ENCODE measurements at places on chromosomes 7 and 10.

- DNase-seq: no peak
Observed at GRCh38 chr10:20202337-20202736, 386.1 kb downstream of the PLXDC2 start.

DNA sequence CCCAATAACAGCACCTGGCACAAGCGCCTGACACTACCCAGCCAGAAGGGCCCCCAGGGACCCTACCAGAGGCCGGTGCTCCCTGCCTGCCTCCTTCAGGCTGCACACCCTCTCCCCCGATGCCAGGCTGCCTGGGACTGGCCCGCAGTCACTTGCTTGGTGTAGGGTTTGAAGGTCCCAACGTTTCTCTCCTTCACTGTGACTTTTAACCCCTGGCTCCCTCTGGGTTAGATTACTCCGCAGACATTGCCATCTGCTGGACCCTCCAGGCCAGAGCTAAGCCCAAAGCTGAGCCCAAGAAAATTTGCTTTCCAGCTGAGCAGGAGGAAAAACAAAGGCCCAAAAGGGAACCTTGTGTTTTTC lies 6.9 kb downstream of the CDHR1 start:
- DNase-seq: no peak

DNA sequence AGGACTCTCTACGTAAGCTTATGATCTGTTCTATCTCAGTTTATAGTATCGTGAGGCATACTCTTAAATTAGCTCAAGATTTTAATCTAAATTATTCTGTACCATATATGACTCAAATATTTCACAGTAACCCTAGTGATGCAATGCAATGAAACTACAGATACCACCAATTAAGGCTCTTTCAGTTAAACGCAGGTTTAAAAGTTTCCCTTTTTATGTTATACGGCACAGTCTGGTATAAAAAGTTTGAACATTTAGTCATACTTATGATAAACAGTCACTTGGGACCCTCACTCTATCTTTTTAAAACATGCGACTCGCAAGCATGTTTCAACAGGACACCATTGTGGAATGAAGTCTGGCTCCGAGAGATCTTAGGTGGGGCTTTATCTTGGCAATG lies 107.2 kb downstream of the CDK6 start:
- DNase-seq: no peak

DNA sequence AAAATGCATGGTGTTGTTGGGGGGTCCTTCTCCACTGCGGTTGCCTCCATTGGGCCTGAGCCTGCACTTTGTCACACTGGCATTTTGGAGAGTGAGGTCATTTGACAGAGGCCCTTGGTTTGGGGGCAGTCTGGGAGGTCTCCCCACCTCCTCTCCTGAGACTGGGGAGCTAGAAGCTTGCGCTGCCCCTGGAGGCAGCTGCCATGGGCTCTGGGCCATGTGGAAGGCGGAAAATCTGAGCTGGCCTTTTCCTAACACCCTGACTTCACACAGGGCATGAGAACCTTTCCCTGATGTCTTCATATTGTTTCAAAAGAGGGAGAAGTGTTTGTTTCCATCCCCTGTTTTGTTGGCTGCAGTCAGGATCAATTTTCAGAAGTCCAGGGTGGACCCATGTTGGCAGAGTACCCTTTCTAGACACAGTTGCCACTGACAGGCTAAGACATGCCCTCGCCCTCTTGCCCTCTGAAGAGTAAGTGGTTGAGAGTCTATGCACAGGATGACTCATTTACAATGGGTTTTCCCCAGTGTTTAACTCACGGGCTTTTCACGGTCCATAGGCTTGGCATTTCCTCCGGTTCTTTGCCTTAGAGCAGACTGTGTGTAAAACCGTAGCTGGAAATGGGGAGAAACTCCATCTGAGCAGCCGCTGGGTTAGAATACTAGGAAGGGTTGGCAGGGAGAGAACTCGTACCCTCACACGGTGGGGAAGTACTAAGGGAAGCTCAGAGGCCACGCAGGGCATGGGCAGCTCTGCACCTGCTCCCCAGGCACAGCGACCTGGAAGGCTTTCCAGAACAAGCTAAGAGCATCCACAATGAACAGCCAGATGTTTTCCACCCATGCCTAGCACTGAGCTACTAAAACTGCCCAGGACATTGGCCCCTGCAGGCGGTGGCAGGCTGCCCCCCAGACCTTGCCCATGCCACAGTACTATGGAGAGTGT lies 655.0 kb downstream of the SDK1 start:
- no peak for DNase-seq

- peak; percentile 41 for DNase-seq
Observed at GRCh38 chr10:69406816-69407580, 9.7 kb downstream of the TACR2 start.

GRCh38 chr7:141328290-141328689 lies 222.9 kb upstream of the AGK start:
- DNase-seq: no peak

- DNase-seq: no peak
Observed at GRCh38 chr10:109769966-109770365, 153.3 kb downstream of the XPNPEP1 start.

- DNase-seq: no peak
Observed at GRCh38 chr10:955127-955819, 23.8 kb upstream of the LARP4B start.

- DNase-seq: no peak
Observed at GRCh38 chr7:134724606-134725005, 54.8 kb upstream of the CALD1 start.

GRCh38 chr7:106312099-106312871 lies 27.5 kb upstream of the NAMPT start:
- DNase-seq: no peak

DNA sequence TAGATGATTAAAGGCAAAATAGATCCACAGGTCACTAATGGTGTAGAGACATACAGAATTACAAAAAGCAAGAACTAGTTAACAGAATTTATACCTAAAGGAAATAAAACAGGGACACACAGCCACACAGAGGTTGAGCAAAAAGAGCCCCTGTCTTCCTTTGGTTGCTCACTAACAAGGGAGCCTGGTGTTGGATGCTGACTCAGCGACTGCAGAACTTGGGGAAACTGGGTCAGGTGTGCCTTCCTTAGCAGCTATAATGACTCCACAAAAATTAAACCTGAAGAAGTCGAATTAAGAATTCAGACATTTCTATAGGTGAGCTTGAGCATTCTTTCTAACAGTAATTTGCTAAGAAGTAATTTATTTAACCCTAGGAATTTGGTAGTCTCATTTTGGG lies 15.0 kb downstream of the POM121L12 start:
- DNase-seq: no peak

DNA sequence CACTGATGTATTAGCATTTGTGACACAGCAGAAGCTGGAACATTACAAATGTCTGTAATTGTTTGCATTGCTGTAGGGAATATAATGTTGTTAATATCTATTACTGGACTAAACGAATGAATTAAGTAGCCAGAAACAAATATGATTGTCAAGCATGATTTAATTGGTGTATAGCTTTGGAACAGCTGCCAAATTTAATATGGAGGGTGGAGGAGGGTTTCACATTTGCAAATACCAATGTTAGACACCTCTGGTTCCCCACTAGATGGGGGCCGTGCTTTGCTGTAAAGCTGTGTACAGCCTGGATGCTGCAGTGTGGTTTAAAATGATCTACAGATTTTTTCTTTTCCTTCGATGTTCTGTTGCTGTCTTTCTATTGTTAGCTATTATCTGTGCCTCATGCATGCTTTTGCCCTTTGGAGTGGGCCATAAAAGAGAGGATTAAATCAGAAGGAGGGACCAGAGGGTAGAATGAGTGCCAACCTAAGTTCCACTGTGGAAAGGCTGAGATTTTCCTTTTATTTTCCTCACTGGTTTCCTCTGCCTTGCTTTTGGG lies 23.1 kb downstream of the DNAJB9 start:
- no peak for DNase-seq

DNA sequence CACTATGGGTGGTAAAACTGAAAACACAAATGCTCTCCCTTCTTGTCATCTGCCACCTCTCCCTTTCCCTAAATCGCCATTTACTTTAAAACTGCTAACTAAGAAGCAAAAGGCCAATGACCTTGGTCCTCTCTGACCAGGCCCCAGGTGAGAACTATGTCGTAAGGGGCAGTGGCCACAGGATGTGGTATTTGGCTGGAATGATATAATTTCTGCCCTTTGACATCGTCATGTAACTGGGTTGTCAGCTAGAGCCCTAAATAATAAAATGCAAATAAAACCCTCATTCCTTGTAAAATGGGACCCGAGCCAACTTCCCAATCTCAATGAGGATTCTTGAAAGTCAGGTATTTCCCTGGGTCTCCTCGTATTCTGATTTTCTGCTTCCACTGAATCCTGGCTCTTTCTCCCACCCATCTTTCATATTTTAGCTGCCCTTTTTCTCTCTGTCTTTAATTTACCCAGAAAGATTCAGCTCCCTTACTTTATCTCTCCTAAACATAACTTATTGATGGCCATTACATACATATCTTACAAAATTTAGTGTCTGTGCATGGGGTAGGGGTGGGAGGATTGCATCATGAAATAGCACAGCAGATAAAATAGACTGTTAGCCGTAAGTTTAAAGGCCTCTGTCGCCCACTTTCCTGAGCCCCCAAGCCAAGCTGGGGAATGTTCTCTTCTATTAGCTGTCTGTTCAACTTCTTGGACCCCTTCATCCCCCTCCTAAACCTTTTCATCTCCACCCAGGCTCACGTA lies 3.2 kb upstream of the EEPD1 start:
- DNase-seq: no peak

- DNase-seq: no peak
Observed at GRCh38 chr10:118139321-118139720, 92.6 kb upstream of the RAB11FIP2 start.

DNA sequence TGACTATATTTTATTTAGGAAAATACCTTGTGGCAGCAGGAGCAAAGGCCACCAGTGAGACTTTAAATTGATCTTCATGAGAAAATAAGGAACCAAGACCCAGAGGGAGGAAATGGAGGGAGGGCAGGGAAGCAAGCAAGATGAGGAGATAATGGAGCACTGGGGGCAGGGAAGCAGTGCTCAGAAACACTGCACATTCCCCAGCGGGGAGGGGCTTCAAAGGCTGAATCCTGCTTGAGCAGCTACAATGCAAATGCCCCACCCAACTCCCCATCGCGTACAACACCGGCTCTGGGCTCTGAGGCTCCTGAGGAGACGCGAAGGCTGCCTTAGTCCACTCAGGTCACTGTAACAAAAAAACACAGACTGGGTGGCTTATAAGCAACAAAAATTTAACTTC lies 503.8 kb downstream of the GRID1 start:
- no peak for DNase-seq

DNA sequence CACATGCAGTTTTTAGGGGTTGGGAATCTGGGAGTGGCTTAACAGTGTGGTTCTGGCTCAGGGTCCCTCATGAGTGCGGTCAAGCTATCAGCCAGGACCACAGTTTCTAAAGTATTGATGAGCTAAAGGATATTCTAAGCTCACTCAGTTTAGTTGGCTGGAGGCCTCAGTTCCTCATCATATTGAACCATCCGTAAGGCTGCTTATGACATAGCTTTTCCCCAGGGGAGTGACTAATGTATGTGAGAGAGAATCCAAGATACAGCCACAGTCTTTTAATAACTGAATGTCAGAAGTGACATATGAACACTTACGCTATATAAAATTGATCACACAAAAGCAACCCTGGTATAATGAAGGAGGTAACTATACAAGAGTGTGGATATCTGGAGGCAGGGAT lies 245.3 kb downstream of the POLR1F start:
- no peak for DNase-seq

GRCh38 chr10:99161165-99161564 lies 74.5 kb downstream of the HPSE2 start:
- DNase-seq: no peak

- DNase-seq: no peak
Observed at GRCh38 chr10:25575343-25575742, 358.7 kb upstream of the MYO3A start.

GRCh38 chr10:1107004-1107403 lies 50.8 kb downstream of the WDR37 start:
- no peak for DNase-seq

DNA sequence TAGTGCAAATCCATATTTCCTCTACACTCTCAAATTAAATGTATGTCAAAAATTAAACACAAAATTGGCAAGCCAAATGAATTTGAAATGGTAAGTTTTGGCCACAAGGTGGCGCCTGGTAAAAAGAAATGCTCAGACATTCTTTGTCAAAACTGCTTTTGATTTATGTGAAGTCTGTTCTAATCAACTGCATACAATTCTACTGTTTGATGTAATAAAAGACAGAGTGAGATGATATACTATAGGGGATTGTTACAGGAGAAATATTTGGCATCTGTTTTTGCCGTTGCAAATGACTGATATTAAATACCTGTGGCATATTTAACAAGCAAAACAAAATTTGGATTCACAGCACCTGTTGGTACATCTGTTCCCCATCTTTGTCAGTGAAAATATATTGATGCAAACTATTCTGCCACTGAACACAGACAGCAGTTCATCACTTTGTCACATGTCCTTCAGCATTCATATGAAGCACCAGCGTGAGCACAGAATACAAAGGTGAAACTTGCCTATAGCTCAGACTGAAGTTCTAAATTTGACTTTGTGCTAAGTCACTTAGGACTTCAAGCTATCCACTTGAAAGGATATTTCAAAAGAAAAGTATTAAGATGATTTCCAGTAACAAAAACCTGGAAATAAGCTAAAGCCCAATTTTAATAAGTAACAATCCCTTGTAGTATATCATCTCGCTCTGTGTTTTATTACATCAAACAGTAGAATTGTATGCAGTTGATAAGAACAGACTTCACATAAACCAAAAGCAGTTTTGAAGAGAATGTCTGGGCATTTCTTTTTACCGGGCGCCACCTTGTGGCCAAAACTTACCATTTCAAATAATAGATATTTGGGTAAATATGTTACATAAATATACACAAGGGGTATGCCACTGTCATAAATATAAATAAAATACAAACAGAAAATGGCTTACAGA lies 10.2 kb upstream of the CH25H start:
- DNase-seq: peak; percentile 50

DNA sequence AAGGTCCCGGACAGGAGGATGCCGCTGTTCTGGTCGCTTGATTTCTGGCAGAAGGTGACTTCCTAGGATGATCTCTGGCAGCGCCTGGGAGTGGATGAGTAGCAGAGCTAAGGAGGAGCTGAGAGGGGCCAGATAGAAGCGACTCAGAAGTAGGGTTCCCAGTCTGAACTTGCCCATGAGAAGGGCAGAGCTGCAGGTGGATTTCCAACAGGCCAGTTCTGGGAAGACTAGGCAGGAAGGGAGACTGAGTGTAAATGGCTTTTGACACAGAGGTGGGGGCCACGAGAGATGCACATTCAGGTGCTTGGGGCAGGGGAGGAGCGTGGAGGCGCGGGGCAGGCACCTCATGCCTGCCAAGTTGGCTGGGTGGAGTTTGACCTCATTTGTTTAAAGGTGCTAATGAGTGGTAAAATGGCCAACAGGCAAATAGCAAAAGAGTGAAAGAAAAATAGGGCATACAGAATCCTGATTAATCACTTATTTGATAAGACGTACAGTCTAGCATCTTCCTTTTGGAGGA lies 58.8 kb downstream of the SHH start:
- DNase-seq: peak; percentile 69

- DNase-seq: peak; percentile 6
Observed at GRCh38 chr7:123682690-123683089, 27.0 kb downstream of the LMOD2 start.
